ENCODE measurements at places on chromosomes 16 and 17. TPM values are rescaled to one million over a fixed set of nuclear protein-coding genes. Genes with fewer than 3 reads are reported as not detected.

Gene CTRB1
- total RNA-seq: not detected

Gene TBC1D16
- total RNA-seq: 17.4 TPM

Gene CCL7
- total RNA-seq: not detected

Gene IL21R
- total RNA-seq: 1.3 TPM

Gene CCL8
- not detected for total RNA-seq

Gene TEDC2
- total RNA-seq: 0.66 TPM

Gene PRDM7
- 0.09 TPM for total RNA-seq

Gene SGCA
- 1.6 TPM for total RNA-seq

Gene TPPP3
- 0.24 TPM for total RNA-seq

Gene SLC16A3
- total RNA-seq: 11.9 TPM

Gene RCVRN
- not detected for total RNA-seq

Gene GAS7
- 1.6 TPM for total RNA-seq

Gene TBC1D3K
- not detected for total RNA-seq

Gene ICAM2
- 10.7 TPM for total RNA-seq

Gene NPIPB6
- total RNA-seq: 0.56 TPM

Gene CDR2
- 15.8 TPM for total RNA-seq

Gene MYH8
- not detected for total RNA-seq

Gene ARL5C
- total RNA-seq: not detected

Gene PNMT
- total RNA-seq: 0.37 TPM

Gene MTSS2
- 61.8 TPM for total RNA-seq

Gene KCNJ2
- 0.62 TPM for total RNA-seq

Gene PRSS8
- total RNA-seq: 6.0 TPM

Gene EXOC7
- 57.9 TPM for total RNA-seq

Gene NCOR1
- 52.6 TPM for total RNA-seq

Gene GPR139
- total RNA-seq: not detected

Gene DRC3
- total RNA-seq: 0.81 TPM

Gene NMRAL1
- 40.1 TPM for total RNA-seq

Gene CCL16
- total RNA-seq: 27.6 TPM

Gene NEUROD2
- total RNA-seq: not detected

Gene KRTAP17-1
- total RNA-seq: not detected

Gene GPR142
- not detected for total RNA-seq

Gene KCNJ12
- 0.21 TPM for total RNA-seq

Gene KRTAP2-1
- total RNA-seq: not detected

Gene CCL13
- total RNA-seq: not detected

Gene SEPHS2
- 218 TPM for total RNA-seq

Gene GOSR1
- total RNA-seq: 33.7 TPM

Gene CPNE7
- 0.33 TPM for total RNA-seq

Gene HCFC1R1
- total RNA-seq: 14.6 TPM

Gene OR3A3
- not detected for total RNA-seq

Gene ASGR1
- total RNA-seq: 460 TPM

Gene TNFSF12
- 11.6 TPM for total RNA-seq

Gene KRTAP4-6
- total RNA-seq: not detected

Gene C16orf74
- total RNA-seq: 0.87 TPM

Gene IGFALS
- total RNA-seq: 73.0 TPM

Gene TENT4B
- 9.6 TPM for total RNA-seq

Gene PRSS22
- 0.84 TPM for total RNA-seq

Gene MYO15B
- 104 TPM for total RNA-seq

Gene TNP2
- total RNA-seq: not detected

Gene TRPV3
- total RNA-seq: 0.12 TPM

Gene EVPLL
- 0.58 TPM for total RNA-seq

Gene NAGPA
- total RNA-seq: 9.0 TPM

Gene CARHSP1
- 61.5 TPM for total RNA-seq

Gene CCL4
- total RNA-seq: 2.8 TPM

Gene ATP2A1
- 0.58 TPM for total RNA-seq

Gene SPATA33
- total RNA-seq: 5.0 TPM

Gene GRAPL
- total RNA-seq: 4.5 TPM

Gene KIF2B
- not detected for total RNA-seq
